CD4-positive, alpha-beta T cell treated with Interleukin-17A for 1 hour (primary cell): ENCODE measurements at places on chromosomes 16 and 17.

GRCh38 chr16:19307587-19308241, 22.2 kb downstream of the CLEC19A start:
- no peak for DNase-seq

GRCh38 chr17:51152766-51153209, 571 bp upstream of the NME1 start:
- no peak for DNase-seq

DNA sequence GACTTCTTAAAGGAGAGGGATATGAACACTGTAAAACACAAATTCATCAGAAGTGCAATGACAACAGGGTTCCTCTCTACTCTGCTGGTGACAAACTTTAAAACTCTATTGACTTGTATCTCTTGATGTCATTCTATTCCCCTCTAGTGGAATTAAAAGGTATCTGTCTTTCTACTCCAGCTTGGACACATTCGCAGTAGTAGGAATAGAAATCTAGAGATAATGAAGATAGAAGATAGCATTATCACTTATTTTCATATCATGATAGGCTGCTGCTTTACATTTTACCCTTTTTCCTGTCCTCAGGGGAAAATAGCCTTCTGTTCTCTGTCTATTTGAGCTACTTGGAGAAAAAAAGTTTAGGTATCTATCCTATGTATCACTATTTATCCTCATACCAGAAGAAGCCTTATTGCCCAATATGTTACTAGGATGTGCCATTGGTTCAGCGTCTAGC, 209.6 kb upstream of the CACNG5 start:
- no peak for DNase-seq

DNA sequence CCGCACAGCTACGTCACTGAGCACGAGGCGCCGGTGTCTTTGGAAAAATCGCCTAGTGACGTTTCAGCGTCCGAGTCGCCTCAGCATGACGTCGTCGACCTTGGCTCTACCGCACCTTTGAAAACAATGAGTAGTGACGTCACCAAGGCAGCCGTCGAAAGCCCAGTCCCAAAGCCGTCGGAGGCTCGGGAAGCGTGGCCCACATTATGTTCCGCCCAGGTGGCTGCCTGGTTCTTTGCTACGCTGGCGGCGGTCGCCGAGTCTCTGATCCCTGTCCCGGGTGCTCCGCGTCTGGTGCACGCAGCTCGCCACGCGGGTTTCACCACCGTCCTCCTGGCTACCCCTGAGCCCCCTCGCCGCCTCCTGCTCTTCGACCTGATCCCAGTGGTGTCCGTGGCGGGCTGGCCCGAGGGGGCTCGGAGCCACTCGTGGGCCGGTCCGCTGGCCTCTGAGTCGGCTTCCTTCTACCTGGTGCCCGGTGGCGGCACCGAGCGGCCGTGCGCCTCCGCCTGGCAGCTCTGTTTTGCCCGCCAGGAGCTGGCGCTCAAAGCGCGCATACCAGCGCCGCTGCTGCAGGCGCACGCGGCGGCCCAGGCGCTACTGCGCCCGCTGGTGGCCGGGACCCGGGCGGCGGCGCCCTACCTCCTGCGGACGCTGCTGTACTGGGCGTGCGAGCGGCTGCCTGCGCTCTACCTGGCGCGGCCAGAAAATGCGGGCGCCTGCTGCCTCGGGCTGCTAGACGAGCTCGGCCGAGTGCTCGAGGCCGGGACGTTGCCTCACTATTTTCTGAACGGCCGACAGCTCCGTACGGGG, 1.5 kb downstream of the TMEM102 start:
- DNase-seq, result peak; percentile 83

DNA sequence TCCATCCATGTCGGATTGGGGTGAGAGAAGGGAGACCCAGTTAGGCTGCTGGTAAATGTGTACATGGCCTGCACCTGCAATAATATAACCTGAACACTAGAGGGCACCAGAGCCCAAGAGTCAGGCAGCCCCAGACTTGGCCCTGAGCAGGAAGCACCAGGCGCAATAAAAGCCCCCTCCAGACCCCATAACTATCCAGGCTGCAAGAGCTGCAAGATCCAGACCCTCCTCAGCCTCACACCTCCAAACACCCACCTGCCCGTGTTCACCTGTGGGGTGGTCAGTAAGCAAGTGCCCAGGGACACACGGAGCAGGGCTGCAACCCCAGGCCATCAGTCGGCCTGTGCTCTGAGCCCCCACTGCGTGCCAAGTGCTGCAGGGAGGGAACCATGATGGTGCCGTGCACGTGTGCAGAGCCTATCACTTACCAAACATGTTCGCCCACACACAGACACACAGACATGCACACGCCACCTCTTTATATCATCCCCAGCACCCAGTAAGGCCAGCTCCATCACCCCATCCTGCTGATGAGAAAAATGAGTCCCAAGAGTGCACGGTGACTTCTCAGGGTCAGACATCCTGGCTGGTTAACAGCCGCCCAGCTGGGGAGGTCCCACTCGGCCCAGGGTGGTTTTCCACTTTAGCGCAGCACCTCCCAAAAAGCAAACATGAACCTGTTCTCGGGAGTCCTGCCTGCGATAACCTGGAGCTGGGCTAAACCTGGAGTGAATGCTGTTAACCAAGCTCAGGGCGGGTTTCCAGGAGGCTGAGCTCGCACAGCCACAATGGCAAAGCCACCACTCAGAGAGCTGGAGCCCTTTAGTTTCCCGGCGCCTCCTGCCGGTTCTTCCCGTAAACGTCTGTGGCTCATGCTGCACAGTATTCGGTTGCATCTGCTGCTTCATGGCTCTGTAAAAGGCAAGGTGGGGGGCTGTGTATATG, 439.8 kb downstream of the SOX9 start:
- peak; percentile 56 for DNase-seq

DNA sequence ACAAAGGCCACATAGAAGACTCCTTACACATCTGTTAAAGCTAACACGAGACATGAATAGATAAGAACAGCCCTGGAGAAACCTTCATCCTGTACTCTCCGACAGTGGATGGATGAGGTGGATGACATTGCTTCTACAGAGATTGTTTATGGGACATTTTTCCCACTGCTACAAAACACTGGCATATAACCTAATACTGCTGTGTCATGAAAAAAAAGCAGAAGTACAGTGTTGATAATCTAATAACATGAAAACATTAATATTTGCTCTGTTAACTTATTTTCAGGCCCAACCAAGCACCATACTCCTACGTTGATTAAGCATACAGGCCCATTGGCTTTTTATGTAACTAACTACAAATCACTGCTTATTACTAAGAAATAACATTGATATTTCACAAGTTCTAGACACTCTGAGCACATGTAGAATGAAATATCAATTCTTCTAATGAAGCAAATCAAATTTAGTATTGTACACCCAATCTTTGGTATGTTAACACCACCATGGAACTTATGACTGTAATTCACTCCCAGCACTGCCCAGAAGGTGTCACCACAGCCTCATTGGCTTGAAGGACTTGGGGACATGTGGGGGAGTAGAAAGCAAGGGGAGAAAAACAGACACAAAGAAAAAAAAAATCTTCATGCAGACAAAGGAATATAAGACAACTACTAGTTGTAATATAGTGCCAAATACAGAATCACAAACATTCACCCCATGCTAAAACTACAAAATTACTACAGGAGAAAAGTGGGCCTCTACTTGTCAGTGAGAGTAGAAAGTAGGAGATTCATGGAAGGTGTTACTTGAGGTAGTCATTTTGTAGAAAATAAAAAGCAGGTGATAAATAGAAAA, 330.0 kb upstream of the PMFBP1 start:
- peak; percentile 39 for DNase-seq

DNA sequence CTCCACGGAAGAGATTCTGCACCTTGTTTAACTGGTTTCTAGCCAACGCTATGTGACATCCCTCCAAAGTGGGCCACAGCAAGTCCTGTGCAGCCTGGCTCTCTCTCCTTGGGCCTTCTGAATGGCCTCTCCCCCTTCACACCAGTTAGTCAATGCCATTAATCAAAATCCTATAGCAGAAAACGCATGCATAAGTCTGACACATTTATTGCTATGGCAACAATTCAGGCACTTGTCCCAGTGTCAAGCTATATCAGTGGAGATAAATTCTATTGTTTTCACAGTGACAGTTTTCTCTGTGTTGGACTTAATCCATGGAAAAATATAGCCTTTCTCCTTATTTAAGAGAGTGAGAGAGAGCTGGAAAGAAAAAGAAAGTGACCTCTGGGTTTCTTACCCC, 87.2 kb upstream of the TOX3 start:
- no peak for DNase-seq

DNA sequence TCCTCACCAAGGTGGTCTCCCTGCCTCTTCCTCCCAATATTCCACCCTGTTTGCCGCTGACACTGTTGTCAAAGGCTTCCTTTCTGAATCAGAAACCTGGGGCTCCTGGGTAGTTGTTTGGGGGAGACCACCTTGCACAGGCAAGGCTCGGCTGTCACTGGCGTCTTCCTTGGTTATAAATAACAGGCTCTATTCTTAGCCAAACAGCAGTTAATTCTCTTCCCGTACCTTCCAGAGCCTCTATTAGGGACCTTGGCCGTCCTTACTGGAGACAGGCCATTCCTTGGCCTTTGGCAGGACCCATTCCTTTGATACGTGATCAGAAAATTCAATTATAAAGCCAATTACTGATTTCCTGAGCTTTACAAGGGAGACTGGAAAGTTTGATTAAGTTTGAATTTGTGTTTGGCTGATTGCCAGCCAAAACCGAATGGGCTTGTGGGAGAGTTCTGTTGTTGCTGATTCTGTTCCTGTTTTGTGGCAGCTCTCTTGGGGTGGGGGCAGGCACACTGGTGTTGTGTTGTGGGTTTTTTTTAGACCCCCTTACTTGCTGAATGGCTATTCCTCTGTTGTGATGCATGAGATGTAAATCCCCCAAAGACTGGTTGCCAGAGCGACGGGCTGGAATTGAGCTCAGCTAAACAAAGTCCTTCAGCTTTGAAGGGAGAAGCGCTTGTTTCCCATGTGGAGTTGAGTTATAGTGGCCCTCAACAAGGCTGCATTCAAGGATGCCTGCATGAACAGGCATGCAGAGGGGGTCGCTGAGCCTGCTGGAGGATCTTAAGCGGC, 104.6 kb downstream of the GNAO1 start:
- no peak for DNase-seq

DNA sequence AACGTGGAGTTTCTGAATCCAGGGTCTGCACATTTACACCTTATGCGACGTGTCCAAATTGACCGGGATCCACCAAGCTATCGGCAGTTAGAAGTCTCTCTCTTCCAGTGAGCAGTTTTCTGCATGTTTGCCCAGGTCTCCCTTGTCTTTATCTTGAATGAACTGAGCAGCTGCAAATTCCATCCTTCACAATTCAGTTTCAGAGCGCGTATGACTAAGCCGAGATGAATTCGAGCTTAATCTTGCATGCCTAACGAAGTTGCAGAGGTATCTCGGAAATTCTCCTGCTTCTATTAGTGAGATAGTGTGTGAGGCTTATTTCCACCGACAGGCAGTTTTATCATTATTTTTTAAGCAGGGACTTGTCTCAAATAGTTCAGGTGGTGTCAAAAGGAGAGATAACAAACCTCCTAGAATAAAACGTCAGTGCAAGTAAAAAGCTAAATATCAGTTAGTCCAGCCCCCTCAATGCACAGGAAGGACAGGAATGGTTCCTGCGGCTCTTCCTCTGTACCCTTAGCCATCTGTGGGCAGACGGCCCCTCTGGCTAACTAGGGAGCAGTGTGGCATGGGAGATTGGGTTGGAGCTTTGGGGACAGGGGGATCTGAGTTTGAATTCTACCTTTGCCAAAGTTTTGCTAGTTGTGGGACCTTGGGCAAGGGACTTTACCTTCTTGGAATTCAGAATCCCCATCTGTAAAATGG, 93.0 kb upstream of the GPR139 start:
- no peak for DNase-seq

GRCh38 chr16:1188432-1189189, 35.7 kb downstream of the CACNA1H start:
- DNase-seq, result peak; percentile 26

GRCh38 chr16:84182104-84182503, 4.8 kb downstream of the TAF1C start:
- no peak for DNase-seq

DNA sequence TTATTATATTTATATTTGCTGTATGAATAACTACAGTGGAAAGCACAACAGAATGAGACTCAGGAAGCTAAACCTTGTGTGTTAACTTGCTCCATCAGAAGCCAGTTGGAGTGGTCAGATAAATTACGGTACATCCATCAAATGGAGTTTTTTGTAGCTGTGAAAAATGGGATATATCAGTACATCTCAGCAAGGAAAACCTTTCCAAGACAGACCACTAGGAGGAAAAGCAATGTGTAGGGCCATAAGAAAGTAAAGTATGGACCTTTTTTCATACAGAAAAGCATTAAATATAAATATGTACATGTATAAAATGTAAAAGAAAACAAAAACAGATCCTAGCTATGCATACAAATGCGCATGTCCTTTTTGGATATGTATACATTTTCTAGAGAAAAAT, 403.8 kb upstream of the CDH11 start:
- DNase-seq, result no peak

DNA sequence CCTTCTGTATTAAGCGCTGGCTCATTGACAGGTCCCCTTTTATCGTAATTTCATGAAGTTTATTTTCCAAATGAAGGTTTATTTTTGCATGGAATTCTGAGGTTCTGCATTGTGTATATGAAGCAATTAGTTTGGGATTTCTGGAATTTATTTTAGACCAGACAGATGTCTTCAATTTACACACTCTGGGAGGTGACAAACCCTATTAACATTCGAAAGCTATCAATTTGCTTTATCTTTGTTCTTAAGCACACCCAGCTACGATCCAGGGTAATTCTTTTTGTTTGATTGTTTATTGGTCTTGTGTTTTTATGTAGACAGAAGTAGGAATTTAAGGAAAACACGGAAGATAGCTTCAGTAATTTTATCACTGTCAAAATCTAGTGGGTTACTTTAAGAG, 264.6 kb downstream of the HS3ST3A1 start:
- no peak for DNase-seq

GRCh38 chr16:9112166-9112843, 20.9 kb downstream of the HAPSTR1 start:
- DNase-seq, result no peak

GRCh38 chr17:4175921-4176807, 33.2 kb downstream of the CYB5D2 start:
- DNase-seq, result peak; percentile 46

DNA sequence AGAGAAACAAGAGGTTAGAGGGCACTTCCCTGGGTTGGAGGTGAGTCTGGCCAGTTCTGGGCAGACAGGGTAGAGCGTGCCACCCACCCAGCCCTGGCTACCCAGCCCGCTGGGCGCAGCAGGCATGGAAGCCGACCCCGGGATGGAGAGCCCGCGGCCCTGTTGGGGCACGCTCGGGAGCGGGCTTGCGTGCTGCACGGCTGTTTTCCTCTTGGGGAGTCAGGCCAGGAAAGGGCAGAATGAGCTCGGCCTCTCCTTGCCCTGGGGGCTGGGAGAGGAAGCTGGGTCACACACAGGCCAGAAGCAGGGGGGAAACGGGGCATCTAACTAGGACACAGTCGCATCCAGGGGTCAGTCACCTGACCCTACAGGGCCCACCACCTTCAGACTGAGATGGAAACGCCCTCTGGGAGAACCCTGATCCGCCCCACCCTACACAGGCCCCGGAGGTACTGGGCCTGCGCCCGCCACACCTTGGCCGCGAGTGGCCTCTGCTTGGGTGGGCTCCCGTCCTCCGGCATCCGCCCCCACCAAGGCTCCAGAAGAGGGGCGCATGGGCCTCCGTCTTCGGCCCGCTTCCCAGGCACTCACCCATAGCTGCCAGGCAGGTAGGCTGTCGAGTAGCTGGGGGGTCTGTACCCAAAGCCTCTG, 1.2 kb downstream of the SOX15 start:
- DNase-seq, result no peak
